NCI-H2171 treated with DMSO at 0.1 percent for 48 hours (cell line): ENCODE measurements at places on chromosomes 16 and 17.

DNA sequence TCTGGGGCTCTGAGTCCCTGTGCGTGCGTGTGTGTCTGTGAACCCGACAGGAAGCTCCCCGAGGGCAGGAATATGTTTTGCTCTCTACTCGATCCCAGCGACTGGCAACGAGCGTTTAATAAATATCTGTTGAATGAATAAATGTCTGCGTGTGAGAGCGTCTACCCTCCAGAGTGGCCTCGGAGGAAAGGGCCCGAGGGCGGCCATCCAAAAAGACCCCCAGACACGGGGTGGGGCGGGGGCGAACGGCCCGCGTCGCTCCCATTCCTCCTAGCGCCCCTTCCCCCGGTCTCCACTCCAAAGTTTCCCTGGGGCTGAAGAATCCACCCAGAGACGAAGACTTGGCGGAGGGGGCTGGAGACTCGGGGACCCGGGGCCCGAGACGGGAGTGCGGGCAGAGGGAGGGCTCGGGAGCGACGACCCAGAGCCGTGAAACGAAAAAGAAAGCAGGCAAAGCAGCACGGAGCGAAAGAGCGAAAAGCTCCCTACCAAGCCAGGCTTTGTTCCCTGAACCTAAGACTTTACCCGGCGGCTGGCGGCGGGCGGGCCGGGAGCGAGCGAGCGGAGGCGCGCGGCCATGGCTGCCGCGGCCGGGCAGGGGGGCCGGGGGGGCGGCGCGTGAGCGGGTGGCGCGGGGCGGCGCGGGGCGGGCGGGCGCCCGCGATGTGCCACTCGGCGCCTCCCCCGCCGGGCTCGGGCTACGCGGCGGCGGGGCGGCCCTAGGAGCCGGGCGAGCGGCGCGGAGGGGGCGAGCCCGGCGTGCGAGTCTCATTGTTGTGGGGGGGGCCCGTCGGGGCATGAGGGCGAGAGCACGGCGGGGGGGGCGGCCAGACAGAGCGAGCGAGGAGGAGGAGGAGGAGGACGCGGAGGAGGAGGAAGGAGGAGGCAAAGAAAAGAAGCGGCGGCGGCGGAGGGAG, at the start of gene MLLT6:
MLLT6 (plus strand) TSS at position 668 of the 917 bp plus-strand sequence. CDS start 360 bp downstream, outside the sequence.
- peak; percentile 71 for DNase-seq

- no peak for DNase-seq
Observed at GRCh38 chr16:35305476-35305875, 1846.1 kb downstream of the TP53TG3F start.

DNA sequence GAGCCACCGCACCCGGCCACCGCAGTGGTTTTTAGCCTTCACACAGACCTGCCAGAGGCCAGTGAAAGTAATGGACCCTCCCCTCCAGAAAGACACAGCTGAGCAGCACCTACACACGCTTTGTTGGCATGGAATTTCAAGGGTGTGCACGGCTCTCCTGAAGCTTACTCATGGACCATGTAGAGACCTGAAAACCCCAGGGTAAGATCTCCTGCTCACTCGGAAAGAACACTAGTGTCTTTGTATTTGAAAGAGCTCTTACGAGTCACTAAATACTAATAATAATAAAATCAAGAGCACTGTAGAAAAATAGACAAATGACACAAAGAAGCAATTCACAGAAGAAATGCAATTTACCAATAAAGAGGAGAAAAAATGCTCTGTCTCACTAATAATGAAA, 20.0 kb downstream of the SLC43A2 start:
- no peak for DNase-seq

- DNase-seq = no peak
Observed at GRCh38 chr16:85441189-85441889, 171.8 kb upstream of the GSE1 start.

DNA sequence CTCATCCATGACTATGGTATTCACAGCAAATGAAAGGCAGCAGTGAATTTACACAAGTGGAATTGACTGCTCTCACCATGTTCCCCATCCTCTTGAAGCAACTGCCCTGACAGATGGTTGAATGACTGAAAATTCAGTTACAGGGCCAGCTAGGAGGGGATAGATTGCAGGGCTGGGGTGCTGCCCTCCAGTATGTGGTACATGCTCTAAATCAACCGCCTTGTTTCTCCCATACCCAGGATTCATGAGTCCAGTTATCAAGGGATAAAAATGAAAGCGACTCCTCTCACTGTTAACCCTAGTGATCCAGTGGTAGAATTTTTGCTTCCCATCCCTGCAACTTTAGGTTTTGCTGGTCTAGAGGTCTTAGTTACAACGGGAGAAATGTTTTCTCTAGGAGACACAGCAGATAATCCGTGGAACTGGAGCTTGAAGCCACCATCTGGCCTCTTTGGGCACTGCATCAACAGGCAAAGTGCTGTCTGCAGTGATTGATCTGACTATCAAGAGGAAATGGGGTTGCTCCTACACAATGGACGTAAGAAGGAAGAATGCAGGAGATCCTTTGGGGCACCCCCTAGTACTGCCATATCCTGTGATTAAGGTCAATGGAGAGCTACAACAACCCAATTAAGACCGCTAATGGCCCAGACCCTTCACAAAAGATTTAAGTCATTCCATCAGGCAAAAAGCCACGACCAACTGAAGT, 32.0 kb downstream of the SCPEP1 start:
- peak; percentile 64 for DNase-seq

DNA sequence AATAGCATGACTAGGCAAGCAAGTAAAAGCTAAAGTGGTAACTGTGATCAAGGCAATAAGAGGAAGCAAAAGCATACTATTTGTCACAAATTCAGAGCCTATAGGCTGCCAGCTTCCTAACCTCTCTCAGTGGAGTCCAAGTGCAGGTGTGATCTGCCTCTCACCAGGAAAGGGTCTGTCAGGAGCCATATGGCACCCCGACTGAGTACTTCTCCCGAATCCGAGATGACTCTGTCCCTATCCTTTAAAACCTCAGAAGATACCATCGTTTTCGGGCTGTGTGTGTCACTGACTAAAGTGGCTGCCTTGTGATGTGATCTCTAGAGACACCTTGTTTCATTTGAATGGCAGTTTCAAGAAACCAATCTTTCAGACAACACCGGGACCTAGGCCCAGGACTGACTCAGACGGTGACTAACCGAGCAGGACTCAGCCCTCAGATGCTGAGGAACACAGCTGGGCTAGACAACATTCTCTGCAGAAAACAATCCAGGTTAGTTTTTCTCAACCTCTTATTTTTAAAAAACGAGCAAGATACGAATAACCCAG, 63.6 kb downstream of the SMG6 start:
- peak; percentile 78 for DNase-seq

DNA sequence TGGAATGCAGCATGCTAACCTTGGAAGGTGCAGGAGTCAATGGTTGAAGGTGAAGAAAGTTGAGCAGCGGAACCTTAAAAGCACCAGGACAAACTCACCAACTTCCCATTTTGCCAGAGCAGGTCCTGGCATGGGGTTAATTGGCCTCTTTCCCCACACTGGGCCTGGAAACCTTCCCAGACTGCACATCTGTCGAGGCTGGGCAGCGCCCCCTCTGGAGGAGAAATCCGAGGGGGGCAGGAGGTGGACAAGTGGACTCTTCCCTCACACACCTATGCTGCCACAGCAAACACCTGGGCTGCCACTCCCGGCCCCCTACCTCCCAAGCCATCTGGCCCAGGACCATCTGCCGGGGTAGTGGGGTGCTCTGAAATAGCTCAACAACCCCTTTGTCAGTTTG, 232.4 kb downstream of the CBLN1 start:
- peak; percentile 73 for DNase-seq

GRCh38 chr17:75826561-75827307, 17.5 kb downstream of the UNC13D start:
- DNase-seq = no peak
